ENCODE measurements at places on chromosomes 5 and 9.

- DNase-seq = peak; percentile 71
Measured at GRCh38 chr5:143054480-143054941, 284.3 kb downstream of the ARHGAP26 start.

GRCh38 chr9:109894921-109895758 is 115.1 kb downstream of the PALM2AKAP2 start:
- no peak for DNase-seq

GRCh38 chr9:83234541-83234940 is 171.6 kb upstream of the RASEF start:
- DNase-seq = no peak

DNA sequence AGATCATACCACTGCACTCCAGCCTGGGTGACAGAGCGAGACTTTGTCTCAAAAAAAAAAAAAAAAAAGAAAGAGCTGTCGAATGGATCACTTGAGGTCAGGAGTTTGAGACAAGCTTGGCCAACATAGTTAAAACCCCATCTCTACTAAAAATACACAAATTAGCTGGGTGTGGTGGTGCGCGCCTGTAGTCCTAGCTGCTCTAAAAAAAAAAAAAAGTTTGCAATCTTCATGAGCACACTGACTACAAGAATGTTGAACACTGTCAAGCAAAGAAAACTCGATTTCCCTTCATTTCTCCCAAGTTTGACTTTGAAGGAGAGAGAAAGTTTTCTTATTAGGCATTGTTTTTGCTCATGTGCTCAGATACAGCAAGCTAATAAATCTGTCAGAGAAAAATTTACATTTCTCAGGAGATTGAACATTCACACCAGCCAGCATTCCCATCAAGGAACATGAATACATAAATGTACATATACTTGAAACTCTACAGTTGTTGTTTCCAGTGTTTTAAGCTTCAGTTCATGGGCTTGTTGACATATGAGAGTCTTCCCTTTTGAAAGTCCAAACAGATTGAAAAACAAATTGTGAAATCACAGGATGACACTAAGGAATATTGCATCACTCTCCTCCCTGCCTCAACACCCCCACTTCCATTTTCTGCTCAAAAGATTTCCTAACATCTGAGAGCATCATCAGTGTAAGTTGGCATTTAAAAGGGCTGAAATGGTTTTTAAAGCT is 81.8 kb downstream of the ARRDC3 start:
- DNase-seq = no peak

DNA sequence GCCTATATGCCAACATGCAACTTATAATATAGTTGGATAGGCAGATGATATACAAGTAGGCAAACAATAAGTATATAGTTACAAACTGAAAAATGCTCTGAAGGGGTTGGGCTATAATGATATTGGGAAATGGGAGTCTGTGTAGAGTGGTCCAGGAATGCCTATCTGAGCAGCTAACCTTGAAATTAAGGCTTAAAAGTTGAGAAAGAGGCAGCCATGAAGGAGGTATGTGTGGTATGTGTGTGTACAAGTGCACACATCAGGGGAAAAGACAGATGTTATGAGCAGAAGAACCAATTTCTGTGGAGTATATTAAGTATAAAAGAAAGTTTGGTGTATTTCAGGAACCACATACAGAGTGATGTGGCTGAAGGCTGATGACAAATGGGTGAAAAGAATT is 154.9 kb upstream of the PAPPA start:
- DNase-seq = no peak

DNA sequence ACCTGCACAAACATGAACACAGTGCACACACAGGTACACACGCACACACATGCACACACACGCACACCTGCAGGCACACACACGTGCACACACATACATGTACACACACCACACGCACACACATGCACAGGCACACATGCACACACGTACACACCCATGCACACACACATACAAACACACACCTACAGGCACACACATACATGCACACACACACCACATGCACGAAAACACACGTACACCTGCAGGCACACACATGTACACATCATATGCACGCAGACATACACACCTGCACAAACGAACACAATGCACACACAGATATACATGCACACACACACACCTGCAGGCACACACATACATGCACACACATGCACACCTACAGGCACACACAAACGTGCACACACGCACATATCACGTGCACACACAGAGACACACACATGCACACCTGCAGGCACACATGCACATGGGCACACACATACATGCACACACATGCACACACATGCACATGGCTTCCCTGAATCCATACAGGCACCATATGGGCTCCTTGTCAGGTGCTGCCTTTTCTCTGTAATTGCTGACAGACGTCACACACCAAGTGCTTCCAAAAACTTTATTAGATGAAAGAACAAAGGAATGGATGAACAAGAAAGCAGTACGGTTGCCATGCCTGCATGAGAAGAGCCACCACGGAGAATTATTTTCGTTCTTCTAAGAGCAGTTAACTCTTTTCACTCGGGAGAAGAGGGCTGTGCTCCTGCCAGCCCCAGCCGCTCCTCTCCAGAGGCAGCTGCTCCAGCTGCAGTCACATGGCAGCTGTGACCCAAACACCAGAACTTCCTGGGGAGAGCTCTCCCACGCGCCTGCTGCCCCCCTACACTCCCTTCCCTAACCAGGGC is 57.2 kb downstream of the EXD3 start:
- no peak for DNase-seq

GRCh38 chr9:132670457-132671391 is at the start of gene GTF3C4:
Gene GTF3C4, plus strand, starts transcription at chr9:132670464. Its CDS starts 135 bp downstream, at chr9:132670599.
- DNase-seq = peak; percentile 84

DNA sequence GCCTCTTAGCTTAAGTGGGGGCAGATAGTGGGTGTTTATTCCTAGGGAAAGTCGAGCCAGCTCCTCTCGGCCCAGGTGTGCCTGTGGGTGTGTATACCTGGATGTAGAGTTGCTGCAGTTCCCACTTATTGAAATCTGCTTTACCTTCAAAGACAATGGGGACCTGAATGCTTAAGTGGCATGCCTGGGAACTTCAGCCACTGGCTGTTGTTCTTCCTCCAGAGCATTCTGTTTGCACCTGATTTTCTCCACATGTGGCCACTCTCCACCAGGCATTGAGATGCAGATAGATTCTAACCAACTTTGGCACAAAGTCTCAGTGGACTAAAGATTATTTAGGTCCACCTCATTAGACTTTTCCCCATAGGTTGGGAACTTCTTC is 186.8 kb downstream of the ZNF462 start:
- DNase-seq = no peak

- peak; percentile 43 for DNase-seq
Measured at GRCh38 chr5:178305801-178306200, 73.2 kb upstream of the PHYKPL start.

- DNase-seq = peak; percentile 49
Measured at GRCh38 chr9:137673886-137674285, 55.1 kb downstream of the EHMT1 start.

DNA sequence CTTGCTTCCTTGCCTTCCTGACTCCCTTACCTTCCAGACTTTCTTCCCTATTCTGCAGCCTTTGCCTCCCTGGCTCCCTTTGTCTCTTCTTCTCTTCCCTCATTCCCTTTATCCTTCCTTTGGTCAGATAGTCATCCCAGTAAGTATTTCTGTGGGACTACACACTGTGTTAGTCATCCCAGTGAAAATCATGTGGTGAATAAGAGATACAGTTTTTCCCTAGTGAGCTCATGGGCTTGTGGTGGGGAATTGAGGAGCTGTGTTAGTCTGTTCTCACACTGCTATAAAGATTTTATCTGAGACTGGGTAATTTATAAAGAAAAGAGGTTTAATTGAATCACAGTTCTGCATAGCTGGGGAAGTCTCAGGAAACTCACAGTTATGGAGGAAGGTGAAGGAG is 109.8 kb upstream of the EDIL3 start:
- DNase-seq = no peak

DNA sequence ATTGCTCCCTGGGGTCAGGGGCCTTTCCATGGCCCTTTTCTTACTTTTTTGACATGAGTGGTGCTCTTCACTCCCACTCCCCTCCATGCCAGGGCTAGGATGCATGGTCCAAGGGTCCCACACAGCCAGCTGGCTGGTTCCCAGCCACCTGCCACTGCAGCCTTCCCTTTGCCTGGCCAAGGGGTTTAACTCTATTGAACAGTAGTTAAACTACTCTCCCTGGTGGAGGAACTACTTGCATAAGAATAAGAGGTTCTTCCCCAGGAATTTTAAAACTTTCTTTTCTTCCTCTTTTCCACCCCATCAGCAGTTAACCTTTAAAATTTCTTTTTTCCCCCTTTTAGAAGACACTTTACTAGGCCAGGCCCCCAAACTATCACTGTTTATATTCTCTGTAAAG is 1532.8 kb upstream of the ACO1 start:
- no peak for DNase-seq

DNA sequence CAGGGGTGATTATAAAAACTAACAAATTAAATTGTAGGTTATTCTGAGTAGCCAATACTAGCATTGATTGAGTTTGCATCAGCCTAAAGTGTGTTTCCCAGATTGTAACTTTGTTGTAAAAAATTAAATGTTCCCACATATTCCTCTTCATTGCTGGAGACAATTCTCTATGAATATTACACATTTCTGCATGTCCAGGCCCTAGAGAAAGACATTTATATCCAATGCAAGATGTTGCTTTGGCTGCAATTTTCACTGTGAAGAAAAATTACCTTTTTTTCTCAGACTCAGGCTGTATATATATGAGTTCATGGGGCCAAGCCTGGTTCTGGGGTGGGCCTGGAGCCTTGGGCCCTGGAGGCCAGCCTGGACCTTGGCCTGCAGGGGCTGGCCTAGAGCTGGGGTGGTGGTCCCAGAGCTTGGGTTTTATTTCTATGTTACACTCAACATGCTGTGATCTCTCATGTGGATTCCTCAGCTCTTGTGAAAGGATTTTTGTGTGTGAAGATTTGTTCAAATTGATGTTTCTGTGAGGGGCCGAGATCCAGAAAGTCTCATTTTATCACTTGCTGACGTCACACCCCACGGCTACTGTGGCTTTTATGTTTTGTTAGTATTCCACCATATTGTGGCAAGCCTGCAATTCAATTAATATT is 232.5 kb downstream of the SPATA31A1 start:
- no peak for DNase-seq

DNA sequence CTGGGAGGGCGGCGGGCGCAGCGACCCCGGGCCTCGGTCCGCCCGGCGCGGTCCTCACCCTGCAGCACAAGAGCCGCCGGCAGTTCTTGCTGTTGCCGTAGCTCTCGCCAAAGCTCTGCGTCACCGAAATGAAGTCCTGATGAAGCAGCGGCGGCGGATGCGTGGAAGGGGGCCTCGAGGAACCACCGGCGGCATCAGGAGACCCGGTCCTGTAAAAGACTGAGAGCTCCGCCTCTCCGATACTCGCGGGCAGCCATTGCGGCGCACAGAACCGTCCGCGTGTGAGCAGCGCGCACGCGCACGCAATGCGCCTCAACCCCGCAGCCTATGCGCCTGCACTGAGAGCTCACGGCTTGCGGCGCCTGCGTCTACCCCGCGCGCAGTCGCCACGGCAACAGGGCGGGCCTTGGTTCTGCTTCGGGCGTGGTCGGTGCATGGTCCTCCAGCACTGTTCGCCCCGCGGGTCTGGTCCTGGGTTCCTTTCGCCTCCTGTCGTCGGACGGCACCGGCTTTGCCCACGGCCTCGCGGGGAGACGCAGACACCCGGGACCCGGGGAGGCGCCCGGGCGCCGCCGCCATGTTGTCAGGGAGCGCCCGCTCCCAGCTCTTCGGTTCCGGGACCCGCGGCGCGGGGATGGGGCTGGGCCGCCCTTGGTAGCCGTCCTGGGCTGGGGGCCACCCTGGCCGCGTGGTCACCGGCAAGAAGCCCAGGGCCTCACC is 9.3 kb upstream of the GRIN1 start:
- peak; percentile 96 for DNase-seq

- no peak for DNase-seq
Measured at GRCh38 chr5:61704289-61704688, 372.2 kb downstream of the ZSWIM6 start.

GRCh38 chr9:17476401-17476800 is 102.5 kb upstream of the SH3GL2 start:
- no peak for DNase-seq

GRCh38 chr9:137813651-137814415 is 63.7 kb upstream of the CACNA1B start:
- DNase-seq = no peak

- DNase-seq = no peak
Measured at GRCh38 chr5:73312146-73312871, 136.3 kb downstream of the FOXD1 start.

DNA sequence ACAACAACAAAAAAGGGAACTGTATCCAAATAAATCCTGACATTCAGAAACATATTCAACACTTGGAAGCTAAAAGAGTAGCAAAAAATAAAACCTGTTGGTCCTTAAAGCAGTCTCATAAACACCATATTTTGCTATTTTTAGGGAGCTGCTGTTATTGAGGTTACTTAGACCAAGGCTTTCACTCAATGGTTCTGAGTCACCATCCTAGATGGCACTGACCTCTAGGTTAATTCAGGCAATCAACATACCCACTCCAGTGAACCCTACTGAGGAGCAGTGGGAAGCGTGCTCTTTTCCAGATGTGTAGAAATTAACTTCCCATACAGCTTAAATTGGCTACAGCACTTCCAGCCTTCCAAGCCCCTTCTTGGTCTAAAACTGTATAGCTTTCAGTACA is 5.2 kb downstream of the GNAQ start:
- DNase-seq = no peak

DNA sequence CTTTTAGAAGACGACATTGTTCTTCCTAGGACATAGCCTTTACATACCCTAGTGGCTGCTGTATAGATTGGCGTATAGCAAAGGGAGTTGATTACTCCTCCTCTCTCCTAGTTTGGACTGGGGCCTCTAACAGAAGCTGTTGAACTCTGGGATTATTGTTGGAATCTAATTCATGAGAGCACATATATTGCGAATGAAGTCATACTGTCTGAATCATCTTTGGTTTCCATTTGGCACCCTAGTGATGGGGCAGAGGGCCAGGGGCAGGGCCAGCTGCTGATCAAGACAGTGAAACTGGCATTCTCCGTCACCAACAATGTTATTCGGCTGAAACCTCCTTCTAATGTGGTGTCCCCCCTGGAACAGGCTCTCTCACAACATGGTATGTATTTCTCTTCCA is 40.3 kb downstream of the NUP188 start:
- DNase-seq = no peak

- peak; percentile 90 for DNase-seq
Measured at GRCh38 chr9:92140074-92140753, 25.0 kb upstream of the SPTLC1 start.

DNA sequence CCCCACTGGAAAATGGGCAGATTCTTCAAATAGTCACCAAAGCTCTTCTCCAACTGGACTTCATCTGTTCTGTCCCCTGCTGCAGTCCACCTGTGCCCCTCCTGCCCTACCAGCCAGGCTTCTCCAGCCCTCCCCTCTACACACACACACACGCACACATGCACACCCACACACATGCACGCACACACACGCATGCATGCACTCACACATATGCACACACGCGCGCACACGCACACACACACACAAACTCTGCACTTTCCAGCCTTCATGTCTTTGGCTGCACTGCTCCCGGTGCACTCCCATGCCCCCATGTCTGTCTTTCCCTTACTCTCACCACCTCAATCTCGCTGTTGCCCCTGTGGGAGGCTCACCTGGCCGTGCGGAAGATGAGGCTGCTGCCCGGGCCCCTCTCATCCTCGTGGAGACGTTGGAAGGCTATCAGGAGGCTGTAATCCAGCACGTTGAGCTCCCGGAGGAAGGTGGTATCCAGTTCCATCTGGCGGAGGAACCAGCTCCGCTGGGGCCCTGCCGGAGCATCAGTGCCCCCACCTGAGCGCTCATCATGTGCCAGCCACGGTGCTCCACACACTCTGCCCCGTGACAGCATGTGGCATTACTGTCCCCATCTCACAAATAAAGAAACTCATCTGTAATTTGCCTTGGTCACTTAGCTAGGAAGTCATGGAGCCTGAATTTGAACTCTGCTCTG is 5.7 kb downstream of the PIP5KL1 start:
- no peak for DNase-seq

GRCh38 chr9:34797367-34797766 is 87.4 kb upstream of the CCL21 start:
- DNase-seq = no peak
